ENCODE measurements at places on chromosomes 1 and 21.

DNA sequence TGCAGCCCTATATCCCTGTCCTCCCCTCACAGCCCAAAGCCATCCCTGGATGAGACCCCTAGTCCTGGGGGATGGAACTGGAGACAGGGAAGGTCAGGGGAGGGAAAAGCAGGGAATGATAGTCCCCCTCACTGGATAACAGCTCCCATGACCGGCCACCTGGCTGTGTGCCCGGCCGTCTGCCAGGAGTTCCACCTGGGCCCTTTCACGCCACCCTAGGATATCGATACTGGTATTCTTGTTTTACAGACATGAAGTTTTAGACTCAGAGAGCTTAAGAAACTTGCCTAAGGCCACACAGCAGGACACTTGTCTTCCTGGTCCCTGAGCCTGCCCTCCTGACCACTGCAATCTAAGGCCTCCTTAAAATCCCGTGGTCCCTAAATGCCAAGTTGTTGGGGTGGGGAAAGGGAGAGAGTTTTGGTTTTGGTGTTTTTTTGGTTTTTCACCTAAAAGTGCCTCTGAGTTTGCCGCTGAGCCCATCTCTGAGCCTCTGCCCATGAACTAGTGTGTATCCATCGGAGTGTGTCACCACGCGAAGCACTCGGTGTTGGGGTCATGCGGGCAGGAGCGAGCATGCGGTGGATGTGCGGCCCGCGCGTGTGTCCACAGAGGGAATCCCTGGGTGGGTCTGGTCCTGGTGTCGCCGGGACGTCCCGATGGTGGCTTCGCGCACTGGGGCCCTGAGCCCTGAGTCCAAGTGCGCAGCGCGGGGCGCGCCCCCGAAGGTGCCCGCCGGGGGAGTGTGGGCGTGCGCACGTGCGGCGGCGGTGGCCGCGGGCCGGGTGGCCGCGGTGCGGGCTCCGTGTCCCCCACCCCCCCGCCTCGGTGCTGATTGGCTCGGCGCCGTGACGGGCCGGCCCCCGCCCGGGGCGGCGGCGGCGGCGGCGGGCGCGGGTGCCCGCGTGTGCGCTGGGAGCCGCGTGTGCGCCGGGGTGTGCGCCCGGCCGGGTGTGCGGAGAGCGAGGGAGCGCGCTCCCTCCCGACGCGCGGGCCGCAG is at the start of gene EPHA8:
Gene EPHA8 (plus strand): TSS at position 906 of the 1,000 bp plus-strand sequence. CDS start 147 bp downstream, outside the sequence.
- DNase-seq, result no peak

DNA sequence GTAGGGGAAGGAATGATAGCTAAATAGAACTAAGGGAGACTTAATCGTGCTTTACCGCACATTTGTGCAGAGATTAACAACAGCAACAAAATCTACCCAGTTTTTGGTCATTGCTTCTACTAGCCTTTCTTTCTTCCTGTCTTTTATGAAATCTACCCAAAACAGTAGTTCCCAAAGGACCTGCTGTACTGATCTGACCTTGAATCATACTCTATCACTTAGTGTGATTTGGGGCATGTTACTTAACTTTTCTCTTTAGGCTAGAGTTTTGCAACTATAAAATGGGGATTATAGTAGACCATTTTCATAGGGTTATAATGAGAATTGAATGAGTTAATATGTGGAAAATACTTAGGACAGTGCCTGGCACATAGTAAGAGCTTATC is 30.5 kb upstream of the MACF1 start:
- no peak for DNase-seq

DNA sequence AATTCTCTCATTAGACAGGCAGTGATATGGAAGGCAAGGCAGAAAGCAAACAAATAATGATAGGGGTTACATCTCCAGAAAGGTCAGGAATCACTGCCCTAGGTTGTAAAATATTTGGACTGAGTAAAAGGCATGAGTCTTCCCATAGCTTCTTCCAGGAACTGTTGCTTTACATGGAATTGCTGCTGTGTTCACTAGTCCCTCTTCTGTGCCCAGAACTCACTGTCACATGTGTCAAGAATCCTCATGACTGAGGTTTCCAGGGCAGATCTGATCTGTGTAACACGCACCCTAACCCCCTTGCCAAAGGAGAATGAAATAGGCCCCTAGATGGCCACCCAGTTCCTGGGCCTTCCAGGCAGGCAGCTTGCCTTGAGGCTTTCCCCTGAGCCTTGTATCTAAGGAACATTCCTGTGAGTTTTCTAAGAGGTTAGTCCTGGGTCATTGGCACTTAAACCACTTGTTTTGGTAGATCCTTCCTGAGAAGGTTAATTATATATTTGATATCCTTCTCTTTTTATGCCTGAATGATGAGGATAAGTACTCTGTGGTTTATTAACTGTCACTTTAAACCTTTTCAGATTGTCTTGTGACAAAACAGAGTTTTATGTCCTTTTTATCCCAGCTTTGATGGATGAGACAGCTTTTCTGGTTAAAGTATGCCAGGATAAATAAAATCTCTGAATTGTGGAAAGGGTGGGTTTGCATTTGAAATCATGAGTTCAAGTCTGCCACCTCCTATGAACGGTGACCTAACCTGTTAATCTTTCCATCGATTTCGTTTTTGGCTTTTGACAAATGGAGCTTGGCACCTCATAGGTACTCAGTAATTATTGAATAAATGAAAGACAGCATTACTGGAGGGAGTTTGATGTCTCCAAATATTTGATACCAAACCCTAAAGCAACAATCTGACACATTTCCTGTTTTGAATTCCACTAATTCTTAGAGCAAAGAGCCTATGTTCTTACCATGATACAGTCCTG is 163.3 kb downstream of the DHRS3 start:
- no peak for DNase-seq

- no peak for DNase-seq
Measured at GRCh38 chr1:26029864-26030481, 8.4 kb downstream of the EXTL1 start.
